Stimulated activated naive CD4-positive, alpha-beta T cell (primary cell): ENCODE measurements at places on chromosomes 2 and 18.

DNA sequence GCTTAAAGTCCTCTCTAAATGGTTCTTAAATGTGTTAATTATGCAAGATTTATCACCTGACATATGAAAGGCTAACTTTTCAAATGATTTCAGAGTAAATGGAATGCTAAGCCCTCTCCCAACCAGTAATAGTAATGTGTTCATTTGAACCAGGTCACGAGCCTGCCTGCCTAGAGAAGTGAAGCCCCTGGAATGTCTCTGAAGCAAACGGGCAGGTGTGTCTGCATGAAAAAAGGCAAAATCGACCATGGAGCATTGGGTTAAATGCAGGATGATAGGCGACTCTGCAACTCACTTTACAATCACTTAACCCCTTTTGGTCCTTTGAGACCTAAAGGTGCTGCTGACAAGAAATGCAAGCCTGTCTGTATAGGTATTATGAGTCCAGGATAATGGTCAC lies 798.4 kb upstream of the ACVR2A start:
- no peak for DNase-seq

DNA sequence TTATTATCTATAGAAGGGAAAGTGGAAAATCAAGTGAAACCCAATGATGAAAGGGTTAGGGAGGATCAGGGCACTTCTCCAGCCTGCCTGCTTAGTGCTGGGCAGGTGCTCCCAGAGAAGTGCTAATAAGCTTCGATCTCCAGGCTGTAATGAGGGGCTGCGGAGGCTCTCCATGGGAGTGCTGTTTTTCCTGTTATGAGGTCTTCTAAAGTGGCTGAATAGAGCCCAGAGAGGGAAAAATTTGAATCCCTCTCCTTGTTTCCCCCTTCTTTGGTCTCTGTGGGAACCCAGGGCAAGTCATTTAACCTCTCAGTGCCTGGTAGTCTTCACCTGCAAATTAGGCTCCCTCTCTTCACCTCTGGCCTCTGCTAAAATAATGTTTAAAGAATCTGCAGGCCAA lies 351.7 kb upstream of the DCC start:
- no peak for DNase-seq

DNA sequence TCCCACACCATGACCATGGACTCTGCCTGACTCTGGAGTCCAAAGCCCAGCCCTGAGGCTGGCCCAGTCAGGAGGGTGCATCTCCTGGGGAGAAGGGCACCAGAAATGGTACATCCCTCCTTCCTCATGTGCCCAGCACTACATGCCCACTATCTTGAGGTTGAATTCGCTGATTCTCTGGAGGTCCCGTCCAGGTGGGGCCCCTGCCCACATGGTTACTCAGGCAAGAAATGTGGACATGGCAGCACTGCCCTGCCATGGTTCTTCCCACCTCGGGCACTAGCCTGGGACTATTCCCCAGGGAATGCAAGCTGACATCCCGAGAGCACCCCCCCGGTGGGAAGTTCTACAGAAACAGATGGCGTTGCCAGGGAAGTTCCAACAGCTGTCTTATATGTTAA lies 15.3 kb upstream of the HES6 start:
- no peak for DNase-seq

- no peak for DNase-seq
These were observed 11.8 kb downstream of the CNOT11 start for GRCh38 chr2:101264360-101264939.
